ENCODE measurements at places on chromosomes 16 and 17.

DNA sequence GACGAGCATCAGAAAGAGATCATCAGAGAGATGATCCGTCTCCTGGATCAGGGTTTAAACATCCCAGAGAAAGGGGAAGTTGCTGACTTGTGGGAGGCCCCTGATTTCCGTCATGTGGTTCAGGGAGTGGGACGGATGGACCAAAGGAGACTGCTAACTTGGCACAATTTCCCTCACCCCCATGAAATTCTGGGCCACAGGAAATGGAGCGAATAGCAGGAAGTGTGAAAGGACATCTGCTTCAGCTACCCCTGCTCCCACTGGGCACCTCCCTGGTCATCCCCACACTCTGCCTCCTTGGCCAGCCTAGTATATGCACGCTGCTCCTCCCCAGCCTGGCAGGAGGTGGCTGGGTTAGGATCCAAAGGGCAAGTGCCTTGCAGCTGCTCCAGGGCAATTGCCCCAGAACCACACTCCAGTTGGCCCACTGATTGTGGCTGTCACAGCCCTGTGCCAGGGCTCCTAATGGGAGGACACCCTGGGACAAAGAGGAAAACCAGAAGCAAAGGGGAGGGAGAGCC lies 1.3 kb downstream of the ARRB2 start:
- DNase-seq, result no peak

DNA sequence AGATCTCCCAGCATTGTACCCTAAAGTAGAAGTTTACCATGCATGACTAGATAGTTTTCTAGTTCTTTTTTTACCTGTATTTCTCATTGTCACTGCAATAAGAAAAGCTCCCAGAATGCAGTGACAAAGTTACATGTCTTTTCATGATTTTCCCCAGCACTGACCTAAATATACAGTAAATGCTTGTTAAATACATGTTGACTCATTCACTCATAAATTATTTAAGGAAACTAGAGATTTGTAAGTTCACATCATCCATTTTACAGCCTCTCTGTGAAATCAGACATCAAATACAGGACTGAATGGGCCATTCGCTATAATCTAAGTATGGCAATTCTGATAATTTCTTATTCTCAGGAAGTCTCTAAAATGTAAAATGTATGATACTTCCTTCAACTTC lies 258.9 kb upstream of the AXIN2 start:
- DNase-seq, result no peak

GRCh38 chr17:51475730-51476129 lies 215.4 kb downstream of the UTP18 start:
- no peak for DNase-seq

GRCh38 chr17:36475346-36475970 lies 11.0 kb upstream of the ZNHIT3 start:
- no peak for DNase-seq

GRCh38 chr17:28020515-28020914 lies 22.0 kb upstream of the NLK start:
- no peak for DNase-seq

DNA sequence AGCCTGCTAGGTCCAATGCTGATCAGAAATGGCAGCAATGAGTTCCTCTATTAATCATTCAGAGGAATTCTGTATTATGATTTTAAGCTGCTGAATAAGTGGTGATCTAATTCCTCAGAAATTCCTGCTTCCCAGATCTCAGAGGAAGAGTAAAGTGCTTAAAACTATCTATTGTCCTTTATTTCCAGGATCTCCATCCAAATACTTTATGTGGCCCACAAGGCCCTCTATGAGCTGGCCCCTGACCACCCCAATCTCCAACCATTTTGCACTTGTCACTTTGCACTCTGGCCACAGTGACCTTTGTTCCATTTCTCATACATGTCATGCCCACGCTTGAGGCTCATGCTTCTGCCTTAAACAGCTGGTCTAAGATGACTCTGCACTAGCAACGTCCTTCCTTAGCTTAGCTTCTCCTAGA lies 93.7 kb downstream of the CA10 start:
- DNase-seq, result no peak
